Hematopoietic multipotent progenitor cell (in vitro differentiated cells): ENCODE measurements at places on chromosomes 1 and 21.
A peak's percentile ranks its signal among the peaks of the same experiment; 100 is the strongest.

DNA sequence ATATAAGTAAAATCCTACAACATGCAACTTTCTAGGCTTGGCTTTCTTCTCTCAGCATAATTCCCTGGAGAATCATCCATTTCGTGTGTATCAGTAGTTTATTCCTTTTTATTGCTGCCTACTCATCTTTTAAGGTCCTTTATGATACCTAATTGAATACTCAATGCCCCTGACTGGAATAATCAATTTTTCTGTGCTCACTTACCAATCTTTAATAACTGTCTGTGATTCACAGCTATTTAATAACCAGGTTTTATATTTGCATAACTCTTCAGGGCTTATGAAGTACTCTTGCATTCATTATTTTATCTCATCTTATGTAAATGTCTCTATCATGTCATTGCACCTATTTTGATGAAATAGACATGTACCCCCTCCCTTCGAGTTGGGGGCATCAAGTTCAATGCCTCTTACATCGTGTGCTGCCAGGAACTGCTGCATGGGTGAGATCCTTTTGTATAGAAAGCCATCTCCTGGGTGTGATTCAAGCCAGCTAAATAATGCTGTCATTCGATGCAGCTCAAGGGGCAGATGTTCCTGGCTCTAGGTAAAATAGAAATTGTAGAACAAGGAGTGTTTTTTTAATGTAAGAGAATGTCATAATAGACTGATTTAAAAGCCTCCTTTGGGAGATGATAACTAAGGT lies 222.7 kb downstream of the SLC35F3 start:
- DNase-seq: no peak

DNA sequence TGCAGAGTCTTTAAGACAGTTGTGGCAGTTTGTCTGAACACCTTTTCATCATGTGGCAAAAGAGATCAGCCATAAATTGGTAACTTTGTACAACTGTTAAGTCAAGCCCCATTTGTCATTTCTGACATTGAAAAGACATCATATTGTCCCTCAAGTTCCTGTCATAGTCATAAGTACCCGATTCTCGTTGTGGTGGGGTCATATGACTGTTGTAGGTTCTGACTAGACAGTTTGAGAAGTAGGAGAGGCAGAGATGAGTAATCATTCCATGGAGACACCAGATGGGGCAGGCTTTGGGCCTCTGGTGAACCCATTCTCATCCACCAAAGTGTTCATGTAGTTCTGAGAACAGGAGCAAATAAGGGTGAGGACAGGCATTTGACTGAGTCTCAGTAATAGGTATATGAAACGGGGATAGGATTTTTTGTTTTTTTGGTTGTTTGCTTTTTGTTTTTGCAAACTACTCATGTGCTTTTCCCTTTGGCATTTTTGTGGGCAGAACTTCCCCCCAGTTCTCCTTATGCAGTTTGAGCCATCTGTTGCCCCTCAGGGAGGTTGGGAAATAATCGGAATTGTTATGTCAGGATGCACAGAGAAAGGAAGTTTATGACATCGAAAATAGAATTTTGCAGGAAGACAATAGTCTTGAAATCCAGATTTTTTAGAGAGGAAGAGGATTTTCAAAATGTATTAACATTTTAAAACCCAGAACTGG lies 86.9 kb upstream of the KCNE2 start:
- no peak for DNase-seq

- no peak for DNase-seq
These were observed 16.1 kb upstream of the PSMD4 start for GRCh38 chr1:151238467-151238739.

- no peak for DNase-seq
These were observed 8.3 kb downstream of the FAM229A start for GRCh38 chr1:32353886-32354570.

GRCh38 chr1:44437107-44437716 lies 32.2 kb downstream of the RNF220 start:
- no peak for DNase-seq

- DNase-seq: no peak
These were observed 21.4 kb downstream of the XKR8 start for GRCh38 chr1:27981145-27981544.

DNA sequence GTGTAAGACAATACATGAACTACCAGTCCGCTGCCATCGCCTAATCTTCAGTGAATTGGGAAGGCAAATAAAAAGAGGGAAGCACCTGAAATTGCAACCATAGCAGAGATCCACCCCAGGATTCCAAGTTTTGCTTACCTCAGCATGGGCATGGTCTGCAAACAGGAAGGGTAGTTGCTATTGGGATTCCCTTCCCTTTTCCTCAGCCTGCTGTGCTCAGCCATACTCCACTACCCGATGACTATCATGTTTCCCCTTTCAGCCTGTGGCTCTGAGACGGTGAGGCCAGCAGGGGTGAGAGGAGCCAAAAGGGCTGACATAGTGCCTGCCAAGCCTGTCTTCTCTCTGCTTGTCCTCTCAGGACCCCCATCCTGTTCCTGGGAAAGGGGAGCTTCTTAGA lies 64.2 kb downstream of the GPR137B start:
- DNase-seq: no peak

- no peak for DNase-seq
These were observed 42.4 kb upstream of the ESRRG start for GRCh38 chr1:216765346-216766300.

DNA sequence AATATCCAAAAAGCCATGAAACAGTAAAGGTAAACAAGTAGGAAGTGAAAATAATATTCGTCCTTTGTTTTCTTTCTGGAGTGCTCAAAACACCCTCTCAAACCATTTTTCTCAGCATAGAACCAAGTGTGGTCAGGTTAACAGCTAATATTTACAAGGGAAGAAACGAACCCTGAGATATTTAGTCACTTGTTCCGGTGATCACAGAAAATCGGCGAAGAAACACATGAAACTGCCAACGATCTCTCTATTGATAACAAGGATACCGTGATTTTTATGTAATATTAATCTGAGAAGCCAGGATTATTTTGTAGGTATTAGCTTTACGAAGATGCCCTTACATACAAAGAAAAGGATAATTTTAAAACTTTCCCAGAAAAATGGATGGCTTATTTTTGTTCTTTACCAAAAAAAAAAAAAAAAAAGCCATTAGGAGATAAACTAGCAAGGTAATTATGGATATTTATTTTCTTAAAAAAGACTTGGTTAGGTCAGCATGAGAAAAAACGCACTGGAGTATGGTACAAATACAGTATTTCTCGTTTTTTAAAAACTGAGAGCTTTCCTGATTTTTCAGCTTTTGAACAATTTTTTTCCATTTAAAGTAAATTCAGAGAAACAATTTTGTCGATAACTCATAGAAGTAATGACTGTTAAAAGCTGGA lies 107.3 kb upstream of the HNRNPU start:
- DNase-seq: no peak

GRCh38 chr21:45983981-45984551 lies 2.5 kb downstream of the COL6A1 start:
- DNase-seq: no peak

- DNase-seq: no peak
These were observed 58.8 kb upstream of the KDM4A start for GRCh38 chr1:43591181-43591580.

DNA sequence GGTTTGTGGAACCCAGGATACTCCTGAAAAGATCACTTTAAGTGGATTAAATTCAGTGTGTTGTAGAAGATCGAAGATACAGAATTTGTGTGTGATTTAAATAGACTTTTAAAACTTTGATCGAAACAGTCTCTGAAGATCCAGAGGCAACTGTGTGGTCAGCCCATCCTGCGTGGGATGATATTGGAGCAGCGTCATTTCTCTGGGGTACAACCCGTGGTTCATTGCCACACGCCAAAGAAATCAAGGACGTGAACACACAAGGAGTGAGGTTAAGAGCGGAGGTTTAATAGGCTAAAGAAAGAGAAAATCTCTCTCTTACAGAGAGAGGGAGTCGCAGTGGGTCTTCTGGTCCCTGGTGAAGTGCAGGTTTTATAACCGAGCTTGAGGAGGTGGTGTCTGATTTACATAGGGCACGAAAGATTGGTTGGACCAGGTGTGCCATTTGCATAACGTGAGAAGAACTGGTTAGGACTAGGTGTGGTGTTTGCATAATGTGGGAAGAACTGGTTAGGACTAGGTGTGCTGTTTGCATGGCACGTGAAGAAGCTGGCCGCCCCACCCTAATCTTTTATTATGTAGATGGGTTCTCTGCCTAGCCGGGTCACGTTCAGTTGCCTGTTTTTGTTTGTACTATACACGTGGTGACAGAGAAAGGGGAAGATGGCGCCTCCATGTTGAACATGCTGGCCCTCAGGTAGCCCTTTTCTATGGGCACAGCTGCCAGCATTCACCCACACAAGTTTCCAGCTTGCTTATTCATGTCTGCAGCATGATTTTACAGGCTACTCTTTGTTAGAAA lies 82.3 kb downstream of the ADSS2 start:
- no peak for DNase-seq

GRCh38 chr1:41537788-41538351 lies 53.4 kb upstream of the EDN2 start:
- no peak for DNase-seq

- DNase-seq: peak; percentile 65
These were observed 58.7 kb upstream of the RGS1 start for GRCh38 chr1:192516776-192517297.

DNA sequence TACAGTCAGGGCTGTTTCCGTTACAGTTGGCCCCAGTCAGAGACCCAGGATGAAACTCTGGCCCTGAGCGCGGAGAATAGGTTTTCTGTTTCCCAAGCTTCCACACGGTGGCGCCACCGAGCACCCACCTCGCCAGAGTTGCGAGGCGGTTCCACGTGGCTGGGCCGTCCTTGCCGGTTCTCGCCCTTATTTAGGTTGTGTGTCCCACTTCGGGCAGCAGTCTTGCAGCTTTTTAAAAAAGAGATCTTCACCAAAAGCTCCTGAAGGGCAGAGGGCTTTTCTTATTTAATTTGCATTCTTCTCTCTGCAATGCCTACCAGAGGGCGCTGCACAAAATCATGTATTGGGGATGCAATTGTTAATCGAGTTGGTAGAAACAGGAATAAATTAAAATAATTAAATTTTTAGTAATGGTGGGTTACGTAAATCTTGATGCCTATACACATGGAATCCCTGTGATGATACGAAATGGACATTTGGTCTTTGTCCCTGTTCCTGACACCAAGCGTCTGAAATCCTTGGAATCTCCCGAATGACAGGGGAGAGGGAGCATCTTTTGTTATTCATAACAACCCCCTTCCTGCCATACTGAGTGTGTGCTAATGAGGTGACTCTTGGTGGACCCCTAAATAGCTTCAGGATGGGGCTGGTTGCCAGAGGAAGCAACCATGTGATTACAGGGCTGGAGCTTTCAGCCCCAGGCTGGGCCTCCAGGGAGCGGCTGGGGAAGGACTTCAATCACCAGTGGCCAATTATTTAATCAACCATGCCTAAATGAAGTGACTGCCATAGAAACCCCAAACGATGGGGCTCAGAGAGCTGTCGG lies 5.6 kb upstream of the S100A7 start:
- peak; percentile 68 for DNase-seq

- DNase-seq: no peak
These were observed 142.5 kb upstream of the C1orf105 start for GRCh38 chr1:172277989-172278388.

- no peak for DNase-seq
These were observed 13.9 kb downstream of the PLA2G2F start for GRCh38 chr1:20153000-20153418.

DNA sequence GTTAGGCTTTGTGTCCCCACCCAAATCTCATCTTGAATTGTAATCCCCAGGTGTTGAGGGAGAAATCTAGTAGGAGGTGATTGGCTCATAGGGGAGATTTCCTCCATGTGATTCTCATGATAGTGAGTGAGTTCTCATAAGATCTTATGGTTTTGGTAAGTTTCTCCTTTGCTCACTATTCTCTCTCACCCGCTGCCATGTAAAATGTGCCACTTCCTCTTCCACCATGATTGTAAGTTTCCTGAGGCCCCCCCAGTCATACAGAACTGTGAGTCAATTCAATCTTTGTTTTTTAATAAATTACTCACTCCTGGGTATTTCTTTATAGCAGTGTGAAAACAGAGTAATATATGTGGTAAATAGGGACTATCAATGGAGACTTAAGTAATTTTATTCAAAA lies 434.5 kb upstream of the OLFM3 start:
- no peak for DNase-seq
